GM23248 (cell line): ENCODE measurements at places on chromosomes 12 and 14.
A peak's percentile ranks its signal among the peaks of the same experiment; 100 is the strongest.

- no peak overlapping the region for H3K4me3 ChIP-seq
- no peak overlapping the region for H3K27ac ChIP-seq
- peak; percentile 12 for DNase-seq
- H3K4me1 ChIP-seq, result no peaks in the 10 kb centered on the region
- H3K36me3 ChIP-seq, result no peaks in the 10 kb centered on the region
- peaks cover 53% of the 10 kb centered on the region for H3K27me3 ChIP-seq
These were observed 18.3 kb upstream of the SLC35F4 start for GRCh38 chr14:57884175-57884574.

GRCh38 chr12:12716793-12717585 is at the start of gene CDKN1B:
TSS of gene CDKN1B (plus strand) at chr12:12717368. CDS start at chr12:12717840, 472 bp downstream.
- peak within 1 kb of the TSS; percentile 90 for H3K4me3 ChIP-seq
- H3K36me3 ChIP-seq, result peaks cover 24% of the 10 kb centered on the region; the same call in 1 of the 2 replicates
- DNase-seq, result peak; percentile 97
- peaks cover 49% of the 10 kb centered on the region for H3K4me1 ChIP-seq
- H3K27ac ChIP-seq, result peak within 1 kb of the TSS; percentile 94

DNA sequence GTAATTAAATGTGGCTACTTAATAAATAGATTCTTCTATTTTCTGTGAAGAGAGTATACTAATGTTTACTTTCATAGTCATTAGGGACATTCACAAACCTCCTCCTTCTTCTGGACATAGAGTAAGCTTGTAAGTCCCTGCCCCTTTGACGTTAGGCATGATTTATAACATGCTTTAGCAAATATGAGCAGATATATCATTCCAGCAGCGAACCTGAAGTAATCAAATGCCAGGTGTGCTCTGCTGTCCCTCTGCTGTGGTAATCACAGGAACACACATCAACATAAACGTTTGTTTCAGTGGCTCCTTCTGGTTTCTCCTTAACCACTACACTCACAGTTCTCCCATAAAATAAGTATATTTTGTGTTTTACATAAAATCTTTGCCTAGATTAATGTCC is 961.8 kb downstream of the FLRT2 start:
- no peak for DNase-seq
- no peaks in the 10 kb centered on the region for H3K36me3 ChIP-seq
- no peak overlapping the region for H3K27ac ChIP-seq
- H3K27me3 ChIP-seq, result no peaks in the 10 kb centered on the region
- no peak overlapping the region for H3K4me3 ChIP-seq

GRCh38 chr12:109289551-109289950 is 19.5 kb downstream of the FOXN4 start:
- no peak overlapping the region for H3K27ac ChIP-seq
- H3K4me3 ChIP-seq, result no peak overlapping the region
- no peaks in the 10 kb centered on the region for H3K4me1 ChIP-seq
- DNase-seq, result no peak

DNA sequence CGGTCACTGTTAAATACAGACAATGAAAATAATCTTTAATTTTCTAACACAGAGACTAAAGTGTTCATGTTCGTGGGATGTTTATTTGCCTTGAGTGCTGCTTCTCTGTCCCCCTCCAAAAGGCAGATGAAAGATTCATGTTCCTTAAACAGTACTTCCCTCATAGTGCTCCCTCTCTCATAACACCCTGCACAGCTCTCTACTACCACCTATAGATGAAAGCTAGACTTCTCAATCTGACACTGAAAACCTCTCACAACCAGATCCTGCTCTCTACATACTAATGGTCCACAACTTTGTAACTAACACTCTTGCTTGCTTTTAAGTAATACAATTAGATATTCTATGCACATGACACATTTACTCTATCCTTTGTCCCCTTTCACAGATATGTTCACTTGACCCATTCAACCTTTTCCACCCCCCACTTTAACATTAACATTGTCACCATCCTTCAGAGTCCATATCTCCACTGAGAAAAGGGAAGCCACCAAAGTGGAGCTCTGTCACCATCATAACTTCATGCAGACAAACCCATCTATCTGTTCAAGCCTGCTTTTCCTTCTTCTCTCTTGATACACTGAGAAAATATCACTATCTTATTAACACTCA is 266.4 kb upstream of the USP15 start:
- no peak overlapping the region for H3K27ac ChIP-seq
- DNase-seq, result peak; percentile 58
- no peak overlapping the region for H3K4me3 ChIP-seq
- H3K27me3 ChIP-seq, result no peaks in the 10 kb centered on the region

- H3K36me3 ChIP-seq, result no peaks in the 10 kb centered on the region
- DNase-seq, result no peak
- no peaks in the 10 kb centered on the region for H3K27me3 ChIP-seq
- no peaks in the 10 kb centered on the region for H3K4me1 ChIP-seq
- H3K27ac ChIP-seq, result no peak overlapping the region
These were observed 18.8 kb upstream of the RCOR1 start for GRCh38 chr14:102573591-102574046.

DNA sequence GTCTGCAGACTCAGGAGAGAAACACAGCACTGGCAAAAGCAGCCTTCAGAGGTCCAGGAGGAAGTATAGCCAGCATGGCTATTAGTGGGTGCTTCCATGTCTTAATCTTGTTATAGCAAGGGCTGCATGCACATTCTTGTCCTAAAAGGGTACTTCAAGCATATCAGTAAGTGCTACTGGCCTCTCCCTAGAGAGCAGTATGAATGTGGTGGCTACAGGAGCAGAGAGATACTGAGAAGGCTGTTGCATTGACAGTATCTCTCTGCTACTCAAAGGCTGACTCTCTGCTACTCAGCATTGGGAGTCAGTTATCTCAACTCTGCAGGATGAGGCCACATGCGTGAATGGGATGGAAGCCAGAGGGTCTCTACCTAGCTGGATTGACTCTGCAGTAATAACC is 2.0 kb downstream of the GARIN6 start:
- no peaks in the 10 kb centered on the region for H3K36me3 ChIP-seq
- H3K4me1 ChIP-seq, result no peaks in the 10 kb centered on the region
- DNase-seq, result no peak
- no peak overlapping the region for H3K27ac ChIP-seq
- no peaks in the 10 kb centered on the region for H3K27me3 ChIP-seq

DNA sequence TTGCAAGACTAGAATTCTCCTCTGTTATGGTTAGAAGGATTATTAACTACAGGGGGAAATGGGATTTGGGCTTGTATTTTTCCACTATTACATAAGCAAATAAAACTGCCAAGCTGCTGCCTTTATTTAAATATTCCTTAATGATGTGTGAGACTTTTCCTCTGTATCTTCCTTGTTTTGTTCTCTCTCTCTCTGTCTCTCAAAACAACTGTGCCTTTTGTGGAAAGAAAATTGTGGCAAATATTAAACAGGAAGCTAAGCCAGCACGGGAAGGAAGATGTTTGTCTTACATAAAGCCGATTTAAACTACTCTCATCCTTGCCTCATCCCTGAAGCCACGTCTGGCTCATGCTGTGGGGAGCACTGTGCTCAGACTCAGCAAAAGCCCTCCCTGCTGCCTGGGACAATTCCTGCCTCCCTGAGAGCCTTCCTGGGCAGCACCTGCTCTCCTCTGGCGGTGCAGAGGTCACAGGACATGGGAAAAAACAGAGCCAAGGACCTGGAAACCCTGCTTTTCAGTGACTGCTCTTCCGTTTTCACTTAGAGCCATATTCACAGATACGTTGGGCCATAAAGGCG is 237.2 kb downstream of the SLC15A4 start:
- H3K27me3 ChIP-seq, result no peaks in the 10 kb centered on the region
- H3K36me3 ChIP-seq, result no peaks in the 10 kb centered on the region
- DNase-seq, result no peak
- no peaks in the 10 kb centered on the region for H3K4me1 ChIP-seq
- H3K4me3 ChIP-seq, result no peak overlapping the region

GRCh38 chr12:49792976-49793580 is 35.1 kb downstream of the NCKAP5L start:
- no peaks in the 10 kb centered on the region for H3K4me1 ChIP-seq
- H3K27me3 ChIP-seq, result no peaks in the 10 kb centered on the region
- no peak for DNase-seq

DNA sequence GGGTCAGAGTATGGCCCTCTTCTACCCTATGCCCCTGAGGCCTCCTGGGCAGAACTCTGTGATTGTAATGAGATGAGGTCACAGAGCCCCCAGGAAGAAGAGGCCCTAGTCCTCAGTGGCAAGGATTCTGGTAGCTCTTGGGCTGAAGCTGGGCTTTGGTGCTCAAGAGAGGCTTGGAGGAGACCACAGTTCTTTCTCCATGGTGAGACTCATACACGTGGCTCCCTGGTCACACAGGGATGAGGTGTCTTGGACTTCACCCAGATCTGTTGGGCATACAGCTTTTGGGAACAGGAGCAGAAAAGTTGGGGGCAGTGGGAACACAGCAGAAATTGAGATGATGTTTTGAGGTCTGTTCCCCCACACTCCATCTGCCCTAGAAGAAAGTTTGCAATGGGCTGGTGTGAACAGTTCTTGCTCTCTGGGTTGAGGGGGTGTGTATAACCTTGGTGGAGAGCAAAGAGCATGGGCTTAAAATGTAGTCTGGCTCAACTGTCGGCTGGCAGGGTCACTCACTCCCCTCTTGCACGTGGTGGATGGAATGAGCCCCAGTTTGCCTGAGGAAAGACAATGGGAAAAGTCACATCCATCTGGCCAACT is at the start of gene KRT86:
TSS of gene KRT86 (plus strand) at position 125 of the 600 bp plus-strand sequence. CDS start 27,272 bp downstream, outside the sequence.
- H3K36me3 ChIP-seq, result no peaks in the 10 kb centered on the region
- H3K4me3 ChIP-seq, result no peak within 1 kb of the TSS
- H3K27me3 ChIP-seq, result no peaks in the 10 kb centered on the region
- no peak within 1 kb of the TSS for H3K27ac ChIP-seq
- DNase-seq, result peak; percentile 26

DNA sequence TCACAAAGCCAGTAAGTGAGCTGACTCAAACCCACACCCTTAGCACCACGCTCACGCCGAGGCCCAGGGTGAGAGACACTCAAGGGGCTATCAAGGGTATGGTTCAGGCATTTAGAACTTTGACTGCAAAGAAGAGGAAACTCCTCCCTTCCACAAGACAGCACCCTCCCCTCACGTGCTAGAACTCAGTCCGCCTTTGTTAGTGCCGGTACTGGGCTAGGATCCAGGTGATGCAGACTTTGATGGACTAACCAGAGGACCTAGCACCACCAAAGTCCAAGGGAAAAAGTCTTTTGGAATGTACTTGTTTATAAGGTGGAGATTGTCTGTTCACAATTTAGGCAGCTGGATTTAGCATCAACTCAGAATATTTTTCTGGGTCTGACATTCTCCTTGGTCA is 33.7 kb downstream of the VWF start:
- H3K27me3 ChIP-seq, result no peaks in the 10 kb centered on the region
- H3K4me1 ChIP-seq, result peaks cover 33% of the 10 kb centered on the region
- no peak overlapping the region for H3K4me3 ChIP-seq
- H3K36me3 ChIP-seq, result no peaks in the 10 kb centered on the region
- H3K27ac ChIP-seq, result no peak overlapping the region
- DNase-seq, result peak; percentile 51

GRCh38 chr14:89728964-89729363 is 225.6 kb downstream of the EFCAB11 start:
- DNase-seq, result no peak
- no peak overlapping the region for H3K27ac ChIP-seq
- no peaks in the 10 kb centered on the region for H3K27me3 ChIP-seq
- peaks cover 4% of the 10 kb centered on the region; the same call in 1 of the 2 replicates for H3K4me1 ChIP-seq
- H3K36me3 ChIP-seq, result no peaks in the 10 kb centered on the region
- no peak overlapping the region for H3K4me3 ChIP-seq

- DNase-seq, result no peak
- H3K4me3 ChIP-seq, result no peak overlapping the region
- no peak overlapping the region for H3K27ac ChIP-seq
- no peaks in the 10 kb centered on the region for H3K27me3 ChIP-seq
- no peaks in the 10 kb centered on the region for H3K36me3 ChIP-seq
- no peaks in the 10 kb centered on the region for H3K4me1 ChIP-seq
These were observed 165.9 kb upstream of the OTX2 start for GRCh38 chr14:56976211-56976610.

DNA sequence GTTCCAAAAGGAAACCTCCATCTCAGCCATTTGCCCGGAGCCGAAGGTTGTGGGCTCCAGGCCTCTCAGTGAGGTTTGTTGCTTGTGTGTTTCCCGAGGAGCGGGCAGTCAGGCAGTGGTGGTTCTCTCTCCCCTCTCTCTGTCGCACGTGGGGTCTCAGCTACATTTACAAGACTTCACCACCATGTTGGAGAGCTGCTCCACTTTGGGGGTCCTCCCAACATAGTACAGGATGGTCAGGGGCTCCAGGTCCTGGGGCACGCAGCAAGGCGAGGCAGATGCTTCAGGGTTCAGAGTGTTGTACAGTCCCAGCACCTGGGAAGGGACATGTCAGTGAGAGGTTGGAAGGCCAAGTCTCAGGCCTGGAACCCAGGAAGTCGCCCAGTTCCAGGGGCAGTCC is 22.8 kb downstream of the TGFB3 start:
- no peak for DNase-seq
- no peak overlapping the region for H3K4me3 ChIP-seq
- no peaks in the 10 kb centered on the region for H3K27me3 ChIP-seq
- no peak overlapping the region for H3K27ac ChIP-seq
- no peaks in the 10 kb centered on the region for H3K36me3 ChIP-seq
- no peaks in the 10 kb centered on the region for H3K4me1 ChIP-seq

- no peak overlapping the region for H3K4me3 ChIP-seq
- H3K27me3 ChIP-seq, result no peaks in the 10 kb centered on the region
These were observed 12.6 kb upstream of the SFSWAP start for GRCh38 chr12:131698286-131698685.

GRCh38 chr12:48023386-48023785 is 19.1 kb upstream of the COL2A1 start:
- no peaks in the 10 kb centered on the region for H3K4me1 ChIP-seq
- H3K27ac ChIP-seq, result no peak overlapping the region
- H3K36me3 ChIP-seq, result no peaks in the 10 kb centered on the region
- no peak for DNase-seq
- no peak overlapping the region for H3K4me3 ChIP-seq

GRCh38 chr12:11753826-11754225 is 104.4 kb downstream of the ETV6 start:
- peaks cover 5% of the 10 kb centered on the region; the same call in 1 of the 2 replicates for H3K4me1 ChIP-seq
- H3K27ac ChIP-seq, result no peak overlapping the region
- H3K4me3 ChIP-seq, result no peak overlapping the region

GRCh38 chr12:76804435-76804976 is 40.6 kb downstream of the ZDHHC17 start:
- no peaks in the 10 kb centered on the region for H3K4me1 ChIP-seq
- H3K27me3 ChIP-seq, result no peaks in the 10 kb centered on the region
- peaks cover 19% of the 10 kb centered on the region for H3K36me3 ChIP-seq

GRCh38 chr12:7601406-7601805 is 64.3 kb downstream of the APOBEC1 start:
- DNase-seq, result no peak
- 0 out of 2 replicates have a peak, but pooled peaks cover 10% of the 10 kb centered on the region for H3K27me3 ChIP-seq
- no peak overlapping the region for H3K4me3 ChIP-seq
- H3K27ac ChIP-seq, result no peak overlapping the region
- no peaks in the 10 kb centered on the region for H3K36me3 ChIP-seq
- H3K4me1 ChIP-seq, result no peaks in the 10 kb centered on the region

- H3K27ac ChIP-seq, result no peak overlapping the region
- H3K4me3 ChIP-seq, result no peak overlapping the region
- no peaks in the 10 kb centered on the region for H3K36me3 ChIP-seq
- H3K4me1 ChIP-seq, result no peaks in the 10 kb centered on the region
- H3K27me3 ChIP-seq, result no peaks in the 10 kb centered on the region
- DNase-seq, result no peak
These were observed 82.2 kb downstream of the PPP2R5C start for GRCh38 chr14:101843665-101844064.

- no peaks in the 10 kb centered on the region for H3K36me3 ChIP-seq
- no peaks in the 10 kb centered on the region for H3K27me3 ChIP-seq
- H3K4me3 ChIP-seq, result no peak overlapping the region
- H3K27ac ChIP-seq, result no peak overlapping the region
- peak; percentile 27 for DNase-seq
These were observed 415.4 kb downstream of the RAD51B start for GRCh38 chr14:68235011-68235410.
